CD4-positive, alpha-beta T cell treated with Interleukin-21 for 1 hour (primary cell): ENCODE measurements at places on chromosomes 4 and X.

- no peak for DNase-seq
Observed at GRCh38 chr4:47741200-47741599, 96.7 kb downstream of the CORIN start.

DNA sequence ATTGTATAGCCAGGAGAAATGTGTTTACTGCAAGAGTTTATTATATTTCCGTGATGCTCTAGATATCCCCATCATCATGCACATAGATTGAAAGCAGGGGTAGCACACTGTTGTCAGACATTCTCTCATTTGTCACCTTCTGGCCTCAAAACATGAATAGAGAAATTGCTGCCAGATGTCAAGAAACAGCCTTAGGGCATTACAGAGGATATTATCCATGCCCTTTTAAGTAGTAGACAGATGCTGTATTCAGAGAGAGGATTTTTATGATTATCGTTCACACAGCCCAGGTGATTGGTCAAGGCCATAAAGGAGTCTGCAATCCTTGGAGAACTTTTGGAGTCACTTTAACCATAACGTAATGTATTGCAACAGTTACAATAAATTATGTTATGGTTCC is 1961.5 kb upstream of the TENM3 start:
- no peak for DNase-seq

GRCh38 chr4:156201050-156201449 is 247.4 kb upstream of the CTSO start:
- DNase-seq = no peak

DNA sequence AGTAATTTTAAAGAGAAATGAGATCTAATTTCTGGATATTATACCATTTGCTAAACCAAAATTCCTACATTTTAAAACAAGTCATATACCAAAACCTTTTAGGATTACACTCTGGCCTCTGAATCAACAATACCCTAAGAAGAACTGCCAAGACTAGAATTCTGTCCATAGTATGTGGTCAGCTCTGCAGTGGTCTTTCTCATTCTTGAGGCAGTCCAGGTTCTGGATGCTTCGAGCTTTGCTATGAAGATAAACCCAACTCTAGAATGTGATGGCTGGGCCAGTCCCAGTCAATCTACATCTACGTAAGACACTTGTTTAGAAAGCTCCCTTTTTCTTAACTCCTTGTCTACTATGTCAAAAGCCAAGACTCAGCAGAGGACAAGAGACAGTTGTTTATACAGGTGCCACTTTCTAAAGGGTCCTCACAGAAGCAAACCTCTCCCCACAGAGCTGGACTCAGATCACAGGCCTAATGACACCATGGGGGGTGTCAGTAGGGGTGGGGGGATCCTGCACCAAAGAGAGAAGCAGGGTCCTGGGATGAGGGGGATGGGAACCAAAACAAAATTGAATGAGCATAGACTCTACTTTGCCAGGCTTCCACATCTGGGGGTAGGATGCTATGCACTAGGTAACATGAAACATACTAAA is 63.2 kb downstream of the SH3RF1 start:
- no peak for DNase-seq

DNA sequence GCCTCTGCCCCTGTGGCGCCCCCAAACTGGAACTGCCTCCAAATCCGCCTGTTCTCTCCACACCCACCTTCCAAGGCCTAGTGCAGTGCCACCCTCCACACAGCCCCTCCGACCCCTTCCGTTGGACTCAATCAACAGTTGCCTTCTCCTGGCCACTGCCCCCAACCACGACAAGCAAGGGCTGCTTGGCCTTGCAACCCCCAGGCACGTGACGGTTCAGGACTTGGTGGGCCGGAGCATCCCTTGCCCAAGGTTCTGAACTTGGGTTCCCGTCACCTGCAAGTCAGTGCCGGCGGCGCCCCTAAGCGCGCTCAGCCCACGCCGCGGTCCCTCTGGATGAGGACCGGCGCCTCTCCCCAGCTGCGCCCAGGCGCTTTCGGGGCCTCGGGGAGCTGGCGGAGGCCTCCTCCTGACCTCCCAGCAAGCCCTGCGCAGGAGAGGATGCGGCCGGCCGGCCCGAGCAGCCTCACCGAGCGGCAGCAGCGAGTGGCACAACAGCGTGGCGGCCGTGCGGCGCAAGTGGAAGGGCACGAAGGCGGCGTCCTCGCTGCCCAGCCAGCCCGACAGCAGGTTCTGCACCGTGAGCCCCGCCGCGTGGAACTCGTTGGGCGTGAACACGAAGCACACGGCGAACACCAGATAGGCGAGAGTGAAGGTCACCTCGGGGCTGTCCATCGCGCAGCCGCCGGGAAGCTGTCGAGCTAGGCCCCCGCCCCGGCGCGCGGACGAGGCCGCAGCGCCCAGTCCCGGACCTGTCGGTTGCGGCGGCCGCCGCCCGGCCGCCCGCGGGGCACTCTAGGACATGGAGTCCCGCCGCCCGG is 750 bp downstream of the TMEM129 start:
- DNase-seq = peak; percentile 40

DNA sequence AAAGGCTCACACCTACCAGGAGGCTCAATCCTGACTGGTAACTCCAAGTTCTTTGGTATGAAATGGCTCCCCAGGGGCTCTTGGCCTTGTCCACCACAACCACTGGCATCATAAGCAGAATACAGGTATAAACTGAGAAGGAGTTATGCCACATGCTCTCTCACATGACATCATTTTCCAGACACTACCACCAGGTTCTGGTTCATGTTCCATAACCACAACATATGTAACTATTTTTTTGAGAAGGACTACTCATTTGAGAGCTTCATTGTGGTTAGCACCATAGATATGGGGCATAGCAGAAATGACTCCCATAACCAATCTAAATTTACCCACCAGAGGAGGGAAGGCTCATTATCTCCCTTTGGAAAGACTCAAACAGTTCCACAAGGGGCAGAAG is 19.6 kb downstream of the PRDM5 start:
- no peak for DNase-seq

DNA sequence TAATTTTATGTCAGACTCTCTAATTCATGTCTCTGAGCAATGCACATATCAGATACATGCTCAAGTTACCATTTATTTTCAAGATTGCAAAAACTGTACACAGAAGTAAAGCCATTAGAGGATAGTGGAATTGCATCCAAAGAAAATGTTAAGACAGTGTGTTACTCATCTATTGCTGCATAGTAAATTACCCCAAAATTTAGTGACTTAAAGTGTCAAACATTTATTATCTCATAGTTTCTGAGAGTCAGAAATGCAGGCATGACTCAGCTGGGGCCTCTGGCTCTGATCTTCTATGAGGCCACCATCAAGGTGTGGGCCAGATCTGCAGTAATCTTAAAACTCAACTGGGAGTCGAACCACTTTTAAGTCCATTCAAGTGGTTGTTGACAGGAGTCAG is 275.2 kb downstream of the QDPR start:
- DNase-seq = no peak

DNA sequence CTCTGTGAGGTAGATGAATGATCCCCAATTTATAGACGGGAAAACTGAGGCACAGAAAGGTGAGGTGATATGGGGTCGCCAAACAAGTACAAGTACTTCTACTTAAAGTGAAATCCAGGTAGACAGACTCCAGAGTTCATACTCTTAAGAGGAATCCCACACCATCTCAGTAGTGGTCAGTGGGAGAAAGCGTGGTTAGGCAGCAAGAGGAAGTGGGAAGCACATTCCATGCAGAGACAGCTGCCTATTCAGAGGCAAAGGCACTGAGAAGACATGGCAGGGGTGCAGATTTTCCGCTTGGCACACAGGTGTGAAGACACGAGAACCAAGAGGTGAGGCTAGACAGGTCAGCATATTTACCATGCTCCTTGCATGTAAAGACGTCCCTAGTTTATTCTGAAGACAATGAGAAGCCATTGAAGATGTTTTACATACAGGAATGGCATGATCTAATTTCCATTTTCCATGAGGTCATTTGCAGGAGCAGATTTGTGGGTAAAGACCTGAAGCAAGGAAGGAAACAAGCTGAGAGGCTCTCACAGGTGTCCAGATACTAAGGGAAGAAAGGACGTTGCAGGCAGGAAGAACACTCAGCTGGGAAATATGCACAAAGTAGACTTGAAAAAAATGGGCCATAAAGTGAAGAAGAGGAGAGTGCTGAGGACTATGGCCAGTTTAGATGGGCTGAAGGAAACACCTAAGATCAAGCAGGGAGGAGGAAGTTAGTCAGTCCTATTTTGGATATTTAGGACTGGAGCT is 17.3 kb upstream of the CLNK start:
- no peak for DNase-seq

GRCh38 chrX:79138658-79139241 is 5.7 kb upstream of the GPR174 start:
- peak; percentile 50 for DNase-seq

DNA sequence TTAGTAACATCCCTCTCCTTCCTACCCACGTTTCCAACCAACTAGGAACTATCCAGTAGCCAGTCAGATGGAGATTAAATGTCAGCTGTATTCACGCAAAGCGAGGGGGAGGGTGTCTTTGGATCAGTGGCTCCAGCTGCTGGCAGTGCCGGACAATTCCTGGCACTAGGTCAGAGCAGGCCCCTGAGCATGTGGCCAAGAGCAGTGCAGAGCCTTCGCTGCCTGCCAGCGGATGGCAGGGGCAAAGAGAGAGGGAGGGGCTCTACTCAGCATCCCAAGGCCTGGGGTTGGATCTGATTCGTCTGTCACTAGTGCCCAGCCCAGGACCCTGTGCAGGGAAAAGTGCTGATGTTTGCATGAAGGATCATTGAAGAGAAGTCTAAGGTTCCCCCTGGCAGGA is 28.7 kb upstream of the JAKMIP1 start:
- DNase-seq = no peak

- no peak for DNase-seq
Observed at GRCh38 chr4:58551676-58552075, 1441.5 kb upstream of the IGFBP7 start.

GRCh38 chr4:169912996-169913395 is 113.2 kb downstream of the MFAP3L start:
- no peak for DNase-seq

DNA sequence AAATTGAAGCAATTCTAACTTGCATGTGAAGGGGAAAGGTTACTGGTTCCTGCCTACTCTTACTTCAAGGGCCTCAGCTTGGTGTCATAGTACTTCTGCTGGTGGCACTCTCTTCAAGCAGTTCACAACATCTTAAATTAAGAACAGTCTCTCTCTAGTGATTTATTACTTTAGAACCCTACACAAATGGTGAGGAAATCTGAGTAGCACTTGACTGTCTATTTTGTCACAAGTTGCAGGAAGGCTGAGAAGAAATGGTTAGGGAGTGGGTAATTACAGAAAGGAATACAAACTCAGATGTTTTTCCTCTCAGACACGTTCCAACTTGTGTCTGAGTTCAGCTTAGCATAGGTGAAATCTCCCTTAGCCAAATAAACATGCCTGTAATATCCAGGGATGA is 242.3 kb upstream of the GRIA3 start:
- no peak for DNase-seq

DNA sequence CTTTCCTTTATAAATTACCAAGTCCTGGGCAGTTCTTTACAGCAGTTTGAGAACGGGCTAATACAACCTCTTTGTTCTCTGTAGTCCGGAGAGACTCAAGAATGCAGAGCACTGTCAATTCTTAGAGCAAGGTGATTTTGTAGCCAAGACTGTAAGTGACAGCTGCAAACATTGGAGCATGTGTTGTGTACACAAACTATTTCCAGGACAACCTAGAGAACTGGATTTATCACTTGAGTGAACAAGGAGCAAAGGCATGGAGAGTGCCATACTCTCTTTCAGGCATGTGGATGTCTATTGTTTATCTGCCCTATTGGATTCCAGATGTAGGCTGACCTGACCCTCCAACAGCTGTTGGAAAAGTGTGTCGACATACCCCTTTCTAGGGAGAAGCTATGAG is 153.9 kb downstream of the SPANXN3 start:
- DNase-seq = no peak

DNA sequence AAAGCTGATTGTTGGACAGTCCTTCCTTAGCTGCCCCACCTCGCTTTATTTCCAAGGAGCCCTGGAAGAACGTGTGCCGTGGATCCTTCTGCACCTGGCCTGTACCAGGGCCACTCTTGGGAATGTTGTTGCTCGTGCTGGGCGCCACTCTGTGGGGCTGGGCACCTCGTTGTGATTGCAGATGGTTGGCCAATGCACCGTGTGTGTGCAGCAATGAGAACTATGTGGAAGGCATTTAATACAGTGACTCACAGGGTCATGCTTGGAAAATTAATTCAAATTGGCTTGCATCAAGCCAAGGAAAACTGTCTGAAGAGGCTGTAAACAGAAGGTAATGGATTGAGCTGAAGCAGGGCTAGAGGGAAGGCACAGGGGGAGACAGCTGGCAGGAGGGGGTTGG is 37.0 kb upstream of the CD99L2 start:
- no peak for DNase-seq

DNA sequence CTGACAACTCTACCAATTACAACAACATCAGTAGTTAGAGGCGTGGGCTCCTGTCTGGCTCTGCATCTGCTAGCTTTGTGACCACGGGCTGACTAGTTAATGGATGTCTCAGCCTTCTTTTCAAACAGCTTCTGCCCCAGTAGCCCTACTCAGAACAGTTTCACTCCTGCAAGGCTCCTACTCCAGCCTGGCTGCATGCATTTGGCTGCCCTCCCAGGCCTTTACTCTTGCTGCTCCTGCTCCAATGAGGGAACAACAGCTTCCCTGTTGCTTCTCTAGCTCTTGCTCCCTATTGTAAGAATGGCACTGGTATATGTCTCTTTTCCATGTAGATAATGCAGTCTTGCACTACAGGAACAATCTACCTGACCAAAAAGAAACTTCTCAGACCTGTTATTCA is 93.3 kb downstream of the TTC29 start:
- no peak for DNase-seq

DNA sequence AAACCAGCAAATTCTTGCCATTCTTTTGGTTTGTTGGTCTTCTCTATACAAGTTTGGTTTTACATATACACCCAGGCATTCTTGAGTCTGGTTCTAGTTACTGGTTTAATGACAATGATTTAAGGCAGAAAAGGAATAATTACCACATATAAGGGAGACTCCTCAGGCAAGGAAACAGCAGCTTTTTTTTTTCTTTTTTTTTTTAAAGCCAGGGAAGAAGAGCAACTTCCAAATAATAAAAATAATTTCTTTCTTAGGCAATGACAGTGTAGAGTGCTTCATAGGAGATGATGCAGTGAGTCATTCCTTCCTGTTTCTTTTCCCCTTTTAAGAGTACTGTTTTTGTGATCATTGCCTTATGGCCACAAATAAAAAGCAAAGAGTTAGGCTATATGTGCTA is 289.7 kb downstream of the DKK2 start:
- DNase-seq = no peak

DNA sequence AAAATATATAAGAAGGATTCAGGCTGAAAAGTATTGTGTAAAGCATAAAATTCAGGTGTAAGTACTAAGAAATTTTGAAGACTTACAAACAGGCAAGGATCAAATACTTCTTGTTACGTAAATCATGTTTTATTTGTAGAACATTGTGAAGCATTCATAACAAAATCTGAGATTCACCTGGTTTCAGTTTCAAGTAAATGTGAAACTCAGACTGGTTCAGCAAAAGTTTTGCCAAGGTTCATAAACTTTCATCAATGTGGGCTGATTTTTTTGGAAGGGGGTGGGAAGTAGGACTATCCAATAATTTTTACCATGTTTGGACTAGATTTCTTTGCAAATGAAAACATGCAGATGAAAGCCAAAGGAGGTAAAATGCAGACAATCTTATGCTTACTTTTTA is 527.7 kb downstream of the ANKRD50 start:
- no peak for DNase-seq
